ENCODE measurements at places on chromosomes 1 and 21.

DNA sequence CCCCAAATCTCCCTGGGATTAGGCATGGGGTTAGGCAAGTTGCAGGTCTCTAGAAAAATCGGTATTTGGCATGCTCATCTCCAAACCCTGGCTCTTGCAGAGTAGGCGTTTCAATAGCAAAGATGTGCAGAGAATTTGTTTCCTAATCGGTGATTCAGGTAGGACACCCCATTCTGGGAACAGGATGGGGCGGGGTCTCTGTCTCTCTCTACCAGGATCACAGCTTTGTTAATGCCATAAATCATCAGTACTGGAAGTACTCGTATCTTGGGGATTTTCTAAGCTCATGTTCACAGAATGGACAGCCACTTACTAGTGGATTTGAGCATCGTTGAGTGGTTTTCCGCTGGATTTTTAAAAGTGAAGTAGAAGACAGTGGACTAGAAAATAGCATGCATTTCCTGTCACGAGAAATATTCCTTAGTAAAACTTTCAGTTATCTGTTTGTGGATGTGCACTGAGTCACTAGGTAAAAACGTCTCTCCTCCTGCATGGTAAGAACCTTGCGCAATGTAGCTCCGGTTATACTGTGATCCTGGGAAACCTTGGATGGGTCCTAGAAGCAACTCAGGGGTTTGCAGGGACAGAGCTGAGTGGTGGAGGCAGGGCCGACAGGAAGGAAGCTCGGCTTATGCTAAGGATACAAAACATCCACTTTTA, 5.1 kb downstream of the TMEM51 start:
- DNase-seq: no peak

DNA sequence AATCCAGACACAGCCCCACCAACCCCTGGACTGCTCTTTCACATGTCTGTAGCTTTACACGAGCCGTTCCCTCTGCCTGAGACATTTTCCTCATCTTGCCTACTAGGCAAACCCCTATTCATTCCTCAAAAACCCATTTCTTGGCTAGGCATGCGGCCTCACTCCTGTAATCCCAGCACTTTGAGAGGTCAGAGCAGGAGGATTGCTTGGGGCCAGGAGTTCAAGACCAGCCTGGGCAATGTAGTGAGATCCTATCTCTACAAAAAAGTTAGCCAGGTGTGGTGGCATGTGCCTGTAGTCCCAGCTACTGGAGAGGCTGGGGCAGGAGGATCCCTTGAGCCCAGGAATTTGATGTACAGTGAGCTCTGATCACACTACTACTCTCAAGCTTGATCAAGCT, 5.2 kb upstream of the AUNIP start:
- no peak for DNase-seq

DNA sequence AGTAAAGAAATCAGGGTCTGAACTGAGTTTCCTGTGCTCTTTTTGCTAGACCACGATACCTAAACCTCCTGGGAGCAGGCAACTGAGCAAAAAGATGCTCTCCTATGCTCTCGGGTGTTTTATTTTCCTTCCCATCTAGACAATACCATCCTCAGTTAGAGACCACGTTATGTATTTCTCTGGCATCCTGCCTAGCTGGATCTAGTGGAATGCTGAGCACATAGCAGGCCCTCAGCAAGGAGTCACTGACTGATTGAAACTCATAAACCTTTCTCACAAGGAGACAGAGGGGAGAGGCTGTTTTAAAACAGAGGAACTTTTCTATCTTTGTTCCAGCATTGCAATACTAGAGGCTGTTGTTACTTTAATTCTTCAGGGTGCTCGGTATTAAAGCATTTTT, 168.0 kb downstream of the CYYR1 start:
- no peak for DNase-seq

GRCh38 chr1:113780374-113781146, 21.3 kb upstream of the PHTF1 start:
- no peak for DNase-seq

DNA sequence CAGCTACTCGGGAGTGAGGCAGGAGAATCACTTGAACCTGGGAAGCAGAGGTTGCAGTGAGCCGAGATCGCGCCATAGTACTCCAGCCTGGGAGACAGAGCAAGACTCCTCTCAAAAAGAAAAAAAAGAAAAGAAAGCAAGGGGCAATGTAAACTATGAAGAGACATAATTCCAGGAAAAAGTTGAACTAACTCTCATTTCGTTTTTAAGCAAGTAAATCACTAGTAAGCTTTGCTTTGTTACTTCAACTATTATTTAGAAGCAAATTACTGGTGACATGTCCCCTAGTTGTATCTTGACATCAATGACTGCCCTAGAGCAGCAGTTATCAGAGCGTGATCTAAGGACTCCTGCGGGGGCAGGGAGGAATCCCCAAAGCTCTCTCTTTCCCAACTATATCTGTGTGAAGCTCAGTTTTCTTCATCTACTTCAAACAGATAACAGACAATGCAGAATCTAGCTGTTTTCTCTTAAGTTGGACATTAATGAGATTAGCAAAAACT, 18.7 kb downstream of the CLSTN1 start:
- no peak for DNase-seq

GRCh38 chr1:1627261-1627828, 4.6 kb upstream of the MMP23B start:
- DNase-seq: no peak

DNA sequence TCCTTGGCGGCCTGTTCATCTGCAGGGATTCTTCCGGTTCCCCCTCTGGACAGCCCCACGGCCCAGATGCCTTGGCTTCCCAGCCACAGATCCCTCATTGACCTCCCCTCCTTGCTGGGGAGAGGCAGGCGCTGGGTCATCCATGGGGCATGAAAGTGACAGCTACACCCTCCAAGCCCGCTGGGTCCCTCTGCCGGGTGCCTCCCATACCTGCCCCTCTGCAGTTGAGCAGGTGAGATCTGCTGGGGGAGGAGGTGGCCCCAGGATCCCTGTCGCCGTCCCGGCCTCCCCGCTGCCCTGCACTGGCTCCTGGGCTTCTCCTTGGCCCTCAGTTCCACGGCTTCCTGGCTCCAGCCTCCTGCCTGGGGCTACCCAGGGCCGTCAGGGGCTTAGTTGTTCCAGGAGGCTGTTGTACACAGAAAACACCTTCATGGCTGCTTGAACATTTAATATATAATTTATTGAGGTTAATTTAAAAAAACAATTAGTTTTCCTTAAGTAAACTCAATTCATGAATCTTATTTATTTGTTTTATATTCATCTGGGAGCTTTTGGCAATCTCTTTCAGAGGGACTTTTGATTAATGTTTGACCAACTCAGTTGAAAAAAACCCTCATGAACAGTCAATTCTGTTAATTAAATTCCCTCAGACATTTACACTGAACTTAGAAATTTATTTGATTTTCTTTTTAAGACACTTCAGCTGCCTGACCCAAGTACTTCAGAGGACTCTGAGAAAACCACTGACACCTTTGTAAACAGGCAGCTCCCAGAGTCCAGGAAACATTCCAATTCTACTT, 67.6 kb upstream of the ABCG1 start:
- no peak for DNase-seq

DNA sequence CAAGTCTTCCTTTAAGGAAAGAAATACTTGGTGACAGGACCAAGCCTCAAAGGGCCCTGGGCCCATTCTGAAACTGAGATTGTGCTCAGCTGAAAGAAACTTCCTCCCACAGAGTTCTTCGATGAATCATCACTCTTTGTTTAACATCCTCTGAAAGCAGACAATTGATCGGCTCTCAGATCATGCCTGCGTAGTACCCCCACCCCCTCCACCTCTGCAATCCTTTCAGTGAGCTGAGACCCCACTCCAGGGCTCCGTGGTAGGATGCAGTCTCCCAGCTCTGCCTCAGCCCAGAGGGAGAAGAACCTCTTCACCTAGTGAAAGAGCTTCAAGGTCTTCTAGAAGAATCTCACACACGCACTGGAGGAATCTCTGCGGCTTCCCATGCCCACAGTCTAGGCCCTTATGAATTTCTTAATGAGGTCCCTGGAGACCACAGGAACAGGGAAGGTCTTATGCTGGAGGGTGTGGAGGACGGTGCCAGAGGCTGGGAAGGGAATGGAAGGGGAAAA, 104.9 kb upstream of the SOD1 start:
- no peak for DNase-seq

- DNase-seq: no peak
These were observed 54.8 kb downstream of the PIK3R3 start for GRCh38 chr1:46077644-46078043.

DNA sequence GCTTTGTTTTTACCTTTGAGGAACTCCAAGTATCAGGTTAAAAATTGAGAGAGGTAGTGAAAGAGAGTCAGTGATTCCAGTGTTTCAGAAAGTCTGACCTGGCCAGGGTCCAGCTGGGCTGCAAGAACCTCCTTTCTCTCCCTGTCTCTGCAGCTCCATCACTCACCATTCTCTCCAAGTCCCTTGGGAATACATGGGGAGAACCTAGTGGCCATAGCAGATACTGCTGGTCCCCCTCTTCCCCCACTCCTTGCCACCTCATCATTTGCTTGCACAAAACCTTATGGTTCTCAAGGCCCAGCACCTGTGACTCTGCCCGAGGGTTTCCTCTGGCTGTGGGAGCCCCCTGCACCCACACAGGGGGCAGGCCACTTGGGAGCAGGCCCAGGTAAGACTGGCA, 279.5 kb downstream of the KIF26B start:
- DNase-seq: no peak

- no peak for DNase-seq
These were observed 655 bp upstream of the KIRREL1 start for GRCh38 chr1:157992833-157993146.

- no peak for DNase-seq
These were observed 81.4 kb upstream of the WLS start for GRCh38 chr1:68313735-68314134.
